ENCODE measurements at places on chromosomes 4 and X. TPM values are rescaled to one million over a fixed set of nuclear protein-coding genes. Genes with fewer than 3 reads are reported as not detected.

DNA sequence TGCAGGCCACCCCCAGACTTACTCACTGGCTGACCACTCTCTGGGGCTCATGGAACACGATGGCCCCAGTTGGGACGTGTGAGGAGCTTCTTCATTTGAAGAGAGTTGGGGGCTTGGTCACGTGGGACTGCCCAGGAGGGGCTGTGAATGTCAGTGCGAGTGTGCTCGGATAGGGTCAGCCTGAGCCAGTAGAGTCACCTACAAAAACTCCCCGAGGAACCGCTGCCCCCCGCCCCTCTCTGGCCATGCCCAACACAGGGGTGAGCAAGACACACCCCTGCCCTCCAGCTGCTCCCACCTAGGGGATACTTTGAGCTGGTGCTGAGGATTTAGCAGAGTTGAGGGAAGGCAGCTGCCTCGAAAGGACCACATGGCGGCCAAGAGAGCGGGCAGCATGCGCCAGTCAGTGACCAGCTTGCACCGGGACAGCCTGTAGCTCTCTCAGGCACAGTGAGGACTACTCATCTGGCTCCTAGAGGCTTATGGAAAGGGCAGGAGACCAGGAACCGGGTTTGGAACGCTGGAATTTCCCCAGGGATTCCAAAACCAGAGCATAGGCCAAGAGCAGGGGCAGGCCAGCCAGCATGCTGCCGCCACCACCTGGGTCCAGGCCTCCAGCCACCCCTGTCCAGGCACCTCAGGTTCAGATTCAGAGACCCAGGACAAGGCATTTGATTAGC, 8.4 kb downstream of the PNMA6E start:
- no peak for DNase-seq

GRCh38 chrX:44489515-44489914, 53.1 kb downstream of the FUNDC1 start:
- no peak for DNase-seq

SH3RF1 gene
- total RNA-seq, result 8.7 TPM

- DNase-seq, result no peak
Measured at GRCh38 chr4:24197955-24198354, 308.1 kb upstream of the PPARGC1A start.
